ENCODE measurements at places on chromosomes 5 and 9.
A peak's percentile ranks its signal among the peaks of the same experiment; 100 is the strongest.

GRCh38 chr5:180126716-180127681 is 55.4 kb upstream of the RNF130 start:
- DNase-seq = no peak

DNA sequence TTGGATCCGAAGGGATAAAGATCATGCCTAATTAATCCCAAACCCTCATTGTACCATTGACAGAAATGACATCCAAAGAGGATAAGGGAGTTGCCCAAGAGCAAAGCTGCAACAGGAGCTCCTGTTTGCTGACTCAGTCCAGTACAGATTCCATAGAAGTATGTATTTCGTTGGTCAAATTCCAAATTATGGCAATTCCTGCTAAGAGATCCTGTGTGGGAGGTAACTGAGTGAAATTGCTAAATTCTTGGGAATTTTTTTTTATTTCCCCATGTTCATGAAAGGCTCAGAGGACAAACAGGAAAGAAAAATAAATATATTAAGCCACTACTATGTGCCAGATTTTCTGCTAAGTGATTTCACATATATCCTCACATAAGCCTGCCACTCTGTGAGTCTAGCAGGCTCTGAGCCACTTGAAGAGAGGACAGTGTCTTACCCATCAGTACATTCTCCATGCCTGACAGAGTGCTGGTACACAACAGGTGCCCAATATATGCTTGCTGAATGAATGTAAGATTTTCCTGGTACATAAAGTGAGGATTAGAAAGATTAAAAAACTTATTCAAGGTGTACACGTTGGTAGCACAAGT is 132.7 kb downstream of the GLIS3 start:
- DNase-seq = no peak

DNA sequence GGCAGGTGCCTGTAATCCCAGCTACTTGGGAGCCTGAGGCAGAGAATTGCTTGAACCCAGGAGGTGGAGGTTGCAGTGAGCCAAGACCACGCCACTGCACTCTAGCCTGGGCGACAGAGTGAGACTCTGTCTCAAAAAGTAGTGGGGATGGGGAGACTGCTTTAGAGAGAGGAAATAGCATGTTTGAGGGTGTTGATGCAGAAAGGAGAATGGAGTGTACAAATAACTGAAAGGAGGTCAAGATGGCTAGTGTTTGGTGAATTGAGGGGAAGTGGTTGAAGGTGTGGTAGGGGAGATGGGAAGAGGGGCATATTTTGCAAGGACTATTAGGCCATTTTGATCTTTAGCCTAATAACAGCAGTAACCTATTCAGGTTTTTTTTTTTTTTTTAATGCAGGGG is 18.2 kb downstream of the TENT2 start:
- DNase-seq = no peak

DNA sequence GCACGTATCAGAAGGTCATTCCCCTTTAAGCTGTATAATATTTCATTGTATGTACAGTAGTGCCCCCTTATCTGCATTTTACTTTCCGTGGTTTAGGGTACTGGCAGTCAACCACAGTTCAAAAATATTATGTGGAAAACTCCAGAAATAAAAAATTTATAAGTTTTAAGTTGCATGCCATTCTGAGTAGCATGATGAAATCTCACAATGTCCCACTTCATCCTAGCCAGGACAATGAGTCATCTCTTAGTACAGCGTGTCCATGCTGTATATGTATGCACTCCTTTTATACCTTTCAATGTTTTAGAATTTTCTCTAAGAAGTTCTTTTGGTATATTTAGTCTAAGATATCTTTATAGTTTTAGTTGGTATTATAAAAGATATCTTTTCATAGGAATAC is 115.0 kb upstream of the HAND1 start:
- DNase-seq = peak; percentile 22

- no peak for DNase-seq
Observed at GRCh38 chr9:134682026-134682425, 40.4 kb downstream of the COL5A1 start.

DNA sequence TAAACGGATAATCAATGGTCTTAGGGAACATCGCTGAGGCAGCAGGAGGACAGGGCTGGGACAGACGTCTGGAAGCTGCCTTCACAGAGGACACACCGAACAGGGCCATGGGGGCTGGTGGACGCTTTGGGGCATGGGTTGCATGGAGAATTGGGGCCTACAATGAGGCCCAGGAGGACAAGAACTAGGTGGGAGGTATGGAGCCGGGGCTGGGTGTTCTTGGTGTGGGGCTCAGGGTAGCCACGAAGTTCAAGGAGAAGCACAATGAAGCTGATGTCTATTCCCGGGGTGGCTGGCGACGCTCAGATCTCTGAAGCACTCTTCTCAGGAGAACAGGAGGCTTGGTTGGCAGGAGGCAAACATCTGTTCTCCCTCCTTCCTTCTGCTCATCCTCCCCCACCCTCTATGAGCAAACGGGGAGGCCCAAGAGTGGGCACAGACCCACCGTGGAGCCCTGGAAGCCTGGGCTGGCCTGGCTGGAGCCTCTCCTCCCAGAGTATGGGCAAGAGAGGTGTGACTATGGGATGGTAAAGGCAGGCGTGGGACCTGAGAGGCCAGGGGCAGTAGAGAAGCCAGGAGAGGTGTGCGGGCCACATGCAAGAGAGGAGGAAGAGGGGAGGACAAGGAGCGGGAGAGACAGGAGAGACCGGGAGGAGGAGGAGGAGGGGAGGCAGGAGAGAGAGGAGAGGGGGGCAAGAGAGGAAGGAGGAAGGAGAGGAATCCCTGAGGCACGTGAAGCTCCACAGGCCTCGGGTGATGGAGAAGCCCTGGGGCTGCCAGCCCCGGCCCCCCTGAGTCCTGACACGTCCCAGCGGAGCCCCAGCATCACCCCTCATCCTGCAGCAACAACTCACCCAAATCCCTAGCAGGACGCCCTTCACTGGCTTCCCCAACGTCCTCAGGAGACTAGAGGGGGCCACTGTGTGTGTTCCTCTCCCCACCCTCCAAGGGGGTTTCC is 159.1 kb downstream of the OLFM1 start:
- DNase-seq = no peak

DNA sequence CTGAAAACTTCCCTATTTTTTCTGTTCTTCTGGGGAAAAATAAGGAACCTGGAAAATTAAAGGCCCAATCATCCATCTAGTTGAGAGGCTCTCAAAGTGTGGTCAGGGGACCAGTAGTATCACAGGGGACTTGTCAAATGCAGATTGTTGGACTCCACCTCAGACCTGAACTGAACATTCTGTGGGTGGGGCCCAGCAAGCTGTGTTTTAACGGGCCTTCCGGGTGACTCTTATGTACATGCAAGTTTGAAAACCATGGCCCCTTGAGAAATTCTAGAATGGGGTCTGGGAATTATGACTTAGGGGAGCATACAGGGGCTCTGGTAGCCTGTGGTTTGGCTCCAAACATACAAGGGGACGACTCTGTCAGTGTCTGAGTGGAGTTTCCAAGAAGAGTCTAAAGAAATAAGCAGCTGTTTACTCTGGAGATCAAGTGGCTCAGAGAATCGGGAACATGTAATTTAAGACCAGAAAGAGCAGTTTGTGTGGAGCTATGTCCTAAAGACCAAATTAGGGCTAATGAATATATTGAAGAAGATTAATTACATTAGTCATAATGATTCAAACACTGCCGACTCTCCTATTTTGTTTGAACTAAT is 177.4 kb downstream of the SLC28A3 start:
- no peak for DNase-seq

Data from GM04504 (cell line).